ENCODE measurements at places on chromosomes 4 and X. TPM values are rescaled to one million over a fixed set of nuclear protein-coding genes. Genes with fewer than 3 reads are reported as not detected.

- no peak overlapping the region for H3K27ac ChIP-seq
- peaks cover 23% of the 10 kb centered on the region for H3K36me3 ChIP-seq
- H3K27me3 ChIP-seq = no peaks in the 10 kb centered on the region
- H3K4me3 ChIP-seq = no peak overlapping the region
- no peak for DNase-seq
- H3K4me1 ChIP-seq = no peaks in the 10 kb centered on the region
Measured at GRCh38 chr4:3226467-3226866, 22.5 kb upstream of the MSANTD1 start.

DNA sequence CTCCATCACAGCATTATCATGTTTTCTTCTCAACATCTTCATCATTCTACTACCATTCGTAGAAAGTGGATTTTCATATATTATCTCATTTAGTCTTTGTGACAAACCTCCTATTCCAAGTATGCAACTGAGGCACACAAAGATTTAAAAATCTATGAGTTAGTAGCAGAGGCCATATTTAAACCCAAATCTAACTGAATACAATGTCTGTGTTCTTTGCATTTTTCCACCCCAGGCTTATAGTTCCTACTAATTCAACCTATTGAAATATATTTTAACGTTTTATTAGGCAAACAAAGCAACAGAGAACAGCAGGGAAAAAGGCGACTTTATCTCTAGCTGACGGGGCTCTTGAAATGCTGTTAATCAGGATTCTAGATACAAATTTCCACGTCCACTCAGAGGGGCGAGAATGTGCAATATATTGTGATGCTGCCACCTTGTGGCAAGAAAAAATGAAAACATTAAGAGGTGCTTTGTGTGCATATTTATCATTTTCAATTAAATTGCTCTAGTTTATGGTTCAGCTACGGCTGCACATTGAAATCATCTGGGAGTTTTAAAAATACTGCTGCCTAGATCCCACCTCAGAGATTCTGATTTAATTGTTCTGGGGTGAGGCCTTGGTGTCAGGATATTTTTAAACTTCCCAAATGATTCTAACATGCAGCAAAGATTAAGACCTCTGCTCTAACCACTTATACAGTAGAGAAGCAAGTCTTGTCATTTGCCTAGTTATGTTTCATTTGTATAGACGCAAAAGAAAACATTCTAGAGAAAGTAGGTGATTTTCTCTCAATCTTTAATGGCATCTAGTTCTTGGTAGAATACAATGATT lies 315.9 kb downstream of the MAPK10 start:
- H3K4me1 ChIP-seq = peaks cover 6% of the 10 kb centered on the region
- no peak overlapping the region for H3K27ac ChIP-seq
- H3K4me3 ChIP-seq = no peak overlapping the region
- no peaks in the 10 kb centered on the region for H3K36me3 ChIP-seq
- DNase-seq = no peak

- H3K36me3 ChIP-seq = no peaks in the 10 kb centered on the region
- no peak overlapping the region for H3K4me3 ChIP-seq
- H3K4me1 ChIP-seq = no peaks in the 10 kb centered on the region
- no peak overlapping the region for H3K27ac ChIP-seq
- DNase-seq = no peak
Measured at GRCh38 chr4:141142423-141142822, 9.2 kb upstream of the RNF150 start.

DNA sequence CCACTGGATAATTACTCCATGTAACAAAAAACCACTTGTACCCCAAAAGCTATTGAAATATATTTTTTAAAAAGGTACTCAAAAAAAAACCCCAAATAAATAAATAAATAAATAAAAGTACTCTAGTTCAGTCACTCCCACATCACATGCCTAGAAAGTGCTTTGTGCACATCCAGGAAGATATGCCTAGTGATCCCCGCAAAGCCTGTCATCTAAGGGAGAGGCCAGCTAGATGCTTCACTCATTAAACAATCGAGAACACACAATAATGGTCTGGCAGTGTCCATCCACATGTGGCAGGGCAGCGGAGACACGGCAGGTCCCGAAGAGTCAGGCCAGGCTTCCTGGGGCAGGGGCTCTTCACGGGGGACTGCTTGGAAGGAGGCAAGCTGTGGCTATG lies 47.6 kb downstream of the RAB33B start:
- H3K27me3 ChIP-seq = no peaks in the 10 kb centered on the region
- no peak overlapping the region for H3K27ac ChIP-seq
- H3K4me3 ChIP-seq = no peak overlapping the region

Gene KLB
- 0.43 TPM for total RNA-seq

DNA sequence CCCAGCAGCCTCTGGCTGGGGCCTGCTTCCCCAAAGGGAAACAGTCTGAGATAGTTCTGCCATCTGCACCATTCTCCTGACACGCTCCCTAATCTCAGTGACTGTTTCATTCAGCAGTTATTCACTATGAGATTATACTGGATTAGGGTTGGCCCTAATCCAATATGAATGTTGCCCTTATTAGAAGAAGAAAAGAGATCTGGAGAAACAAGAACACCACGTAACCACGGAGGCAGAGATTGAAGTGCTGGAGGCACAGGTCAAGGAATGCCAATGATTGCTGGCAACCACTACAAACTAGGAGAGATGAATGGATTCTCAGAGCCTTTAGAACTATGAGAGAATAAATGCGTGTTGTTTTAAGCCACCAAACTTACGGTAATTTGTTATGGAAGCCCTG lies 7.4 kb downstream of the ACOX3 start:
- no peak for DNase-seq
- no peaks in the 10 kb centered on the region for H3K27me3 ChIP-seq
- H3K36me3 ChIP-seq = no peaks in the 10 kb centered on the region
- peaks cover 24% of the 10 kb centered on the region for H3K4me1 ChIP-seq
